SIG-M5 (cell line): ENCODE measurements at places on chromosomes 7 and 10.

DNA sequence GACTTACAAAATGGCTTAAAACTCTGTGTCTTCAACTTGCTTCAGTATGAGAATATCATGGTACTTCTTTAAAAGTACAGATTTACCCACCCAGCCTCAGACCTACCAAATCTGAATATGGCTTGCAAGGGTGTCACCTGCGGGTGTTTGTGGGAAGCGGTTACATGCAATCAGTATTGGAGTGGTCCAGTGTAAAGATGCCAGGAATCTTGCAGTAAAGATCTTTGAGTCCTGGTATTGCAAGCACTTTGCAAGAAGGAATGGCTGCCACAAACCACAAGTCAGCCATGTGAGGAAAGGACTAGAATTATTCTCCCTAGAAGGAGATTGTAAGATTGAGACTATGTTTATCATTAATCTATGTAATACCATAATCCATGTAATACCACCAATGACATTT is 115.1 kb downstream of the PON1 start:
- no peak for DNase-seq

DNA sequence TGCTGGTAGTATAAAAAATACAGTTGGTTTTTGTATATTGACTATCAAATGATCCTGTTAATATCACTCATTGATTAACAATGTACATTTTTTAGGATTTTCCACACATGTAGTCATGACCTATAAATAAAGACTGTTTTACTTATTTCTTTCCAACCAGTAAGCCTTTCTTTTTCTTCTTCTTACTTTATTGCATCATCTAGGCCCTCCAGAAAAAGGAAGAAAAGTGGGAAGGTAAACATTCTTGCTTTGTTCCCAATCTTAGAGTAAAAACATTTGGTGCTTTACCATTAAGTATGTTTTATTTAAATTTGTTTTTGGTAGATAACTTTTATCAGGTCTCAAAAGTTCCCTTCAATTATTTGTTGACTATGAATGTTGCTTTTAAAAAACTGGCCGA is 47.1 kb upstream of the CCNY start:
- no peak for DNase-seq

DNA sequence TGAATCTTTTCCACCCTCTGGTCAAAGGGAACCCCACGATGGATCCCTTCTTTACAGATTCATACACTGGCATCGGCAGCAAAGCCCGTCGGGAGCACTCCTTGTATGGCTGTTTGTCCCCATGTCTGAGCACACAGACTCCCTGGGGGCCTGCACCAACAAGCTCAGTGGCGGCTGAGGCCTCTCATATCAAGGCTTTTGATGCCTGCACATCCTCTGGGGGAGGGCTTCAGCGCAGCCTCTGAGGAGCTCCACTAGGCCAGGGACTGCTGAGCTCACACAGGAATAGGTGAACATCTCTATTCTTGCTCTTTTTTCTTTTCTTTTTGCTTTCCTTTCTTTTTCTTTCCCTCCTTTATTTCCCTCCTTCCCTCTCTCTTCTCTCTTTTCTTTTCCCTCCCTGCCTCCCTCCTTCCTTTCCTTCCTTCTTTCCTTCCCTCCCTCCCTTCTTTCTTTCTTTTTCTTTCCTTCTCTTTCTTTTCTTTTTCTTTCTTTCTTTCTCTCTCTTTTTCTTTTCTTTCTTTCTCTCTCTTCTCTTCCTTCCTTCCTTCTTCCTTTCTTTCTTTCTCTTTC is 174.6 kb downstream of the CCDC3 start:
- DNase-seq = no peak

DNA sequence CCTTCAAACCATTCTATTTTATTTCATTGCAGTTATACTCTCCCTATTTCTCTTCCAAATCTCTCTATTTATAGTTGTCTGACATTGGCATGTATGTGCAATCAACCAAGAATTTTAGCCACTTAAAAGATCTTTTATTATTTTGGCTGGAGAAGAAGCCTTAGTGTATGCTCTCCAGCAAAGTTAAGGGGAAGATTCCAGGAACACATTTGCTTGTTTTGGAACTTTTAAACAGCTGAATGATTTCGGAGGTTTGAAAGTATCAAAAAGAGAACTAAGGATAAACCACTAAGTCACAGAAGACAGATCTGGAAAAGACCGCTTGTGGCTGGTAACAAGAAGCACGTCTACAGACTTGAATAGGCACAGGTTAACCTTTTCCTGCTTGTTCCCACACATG is 182.2 kb upstream of the FZD1 start:
- no peak for DNase-seq

DNA sequence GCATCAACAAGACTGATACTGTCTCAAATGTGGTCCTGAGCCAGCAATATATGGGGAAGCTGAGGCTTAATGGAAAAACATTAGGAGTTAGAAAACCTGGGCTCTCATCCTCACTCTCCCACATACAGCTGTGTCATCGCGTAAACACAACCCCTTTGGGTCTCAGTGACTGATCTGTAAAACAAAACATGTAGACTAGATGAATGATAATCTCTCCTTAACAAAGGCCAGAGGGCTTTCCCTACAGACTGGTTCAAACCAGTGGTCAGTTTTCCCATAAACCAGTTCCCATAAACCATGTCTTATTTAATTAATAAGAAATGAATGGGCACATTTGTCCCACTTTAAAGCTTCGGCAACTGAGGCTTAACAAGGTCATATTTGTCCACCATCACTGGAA is 48.1 kb downstream of the OSBPL3 start:
- no peak for DNase-seq

GRCh38 chr10:8331896-8332729 is 277.6 kb downstream of the GATA3 start:
- no peak for DNase-seq

GRCh38 chr10:1434912-1435692 is 302.2 kb downstream of the ADARB2 start:
- DNase-seq = no peak

DNA sequence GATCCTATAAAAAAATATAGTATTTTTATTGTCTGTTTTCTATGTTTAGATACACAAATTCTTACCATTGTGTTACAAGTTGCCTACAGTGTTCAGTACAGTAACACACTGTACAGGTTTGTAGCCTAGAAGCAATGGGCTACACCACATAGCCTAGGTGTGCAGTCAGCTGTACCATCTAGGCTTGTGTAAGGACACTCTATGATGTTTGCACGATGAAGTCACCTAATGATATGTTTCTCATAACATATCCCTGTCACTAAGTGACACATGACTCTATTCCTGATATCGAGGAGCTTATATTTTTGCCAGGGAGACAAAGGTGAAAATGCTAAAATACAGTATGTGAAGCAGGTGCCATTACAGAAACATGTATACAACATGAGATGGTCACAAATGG is 18.6 kb downstream of the ZNF25 start:
- DNase-seq = no peak

- no peak for DNase-seq
These were observed 91.1 kb downstream of the MAD1L1 start for GRCh38 chr7:2141651-2142050.

DNA sequence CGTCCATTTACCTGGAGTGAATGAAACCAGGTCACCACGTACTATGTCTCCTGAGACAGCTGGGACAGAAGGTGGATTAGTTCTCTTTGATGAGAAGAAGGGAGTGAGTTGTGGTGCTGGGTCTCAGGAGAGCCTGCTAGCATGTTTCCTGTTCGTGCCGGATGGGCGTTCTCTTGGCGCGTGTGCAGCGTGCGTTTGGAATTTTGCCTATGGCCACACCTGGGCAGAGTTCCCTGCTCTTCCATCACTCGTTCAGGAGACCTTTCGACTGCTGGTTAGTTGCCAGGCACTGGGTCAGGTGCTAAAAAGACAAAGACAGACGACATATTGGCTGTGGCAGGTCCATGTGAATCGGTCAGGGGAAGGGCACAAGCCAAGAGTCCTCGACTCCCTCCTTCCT is 90.3 kb downstream of the TRRAP start:
- no peak for DNase-seq

DNA sequence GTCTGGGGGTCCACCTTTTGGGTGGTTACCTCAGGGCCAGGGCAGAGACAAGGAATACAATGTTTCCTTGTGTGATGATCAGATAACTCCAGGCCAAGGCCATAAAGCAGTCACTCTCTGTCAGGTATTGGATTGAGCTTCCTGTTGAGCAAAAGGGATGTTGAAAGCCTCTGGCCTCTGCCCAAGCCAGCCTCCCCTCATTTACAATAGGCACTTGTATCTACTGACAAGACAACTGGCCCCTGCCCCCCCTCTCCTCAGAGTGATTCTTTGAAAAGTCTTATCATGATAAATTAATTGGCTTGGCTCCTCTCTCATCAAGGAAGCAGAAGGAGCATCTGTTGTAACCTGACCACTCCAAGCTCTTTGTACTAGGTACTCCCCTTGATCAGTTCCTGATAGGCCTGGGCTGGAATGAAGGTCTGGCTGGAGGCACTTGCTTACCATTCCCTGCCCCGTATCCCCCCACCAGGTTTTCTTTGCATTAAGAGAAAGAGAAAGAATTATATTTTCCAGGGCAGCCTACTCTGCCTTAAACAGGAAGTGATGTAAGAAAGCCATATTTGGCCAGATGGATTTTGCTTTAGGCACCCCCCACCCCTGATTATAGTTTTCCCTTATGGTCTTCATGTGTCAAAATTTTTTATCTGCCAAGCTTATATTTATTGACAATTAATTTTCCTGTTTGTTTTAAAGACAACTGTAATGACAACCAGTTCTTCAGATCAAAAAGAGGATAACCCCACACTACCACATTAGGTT is 42.1 kb upstream of the HPS1 start:
- DNase-seq = no peak

- no peak for DNase-seq
These were observed 27.6 kb downstream of the POLL start for GRCh38 chr10:101560298-101561067.

- no peak for DNase-seq
These were observed 256.1 kb downstream of the ZMYND11 start for GRCh38 chr10:391305-391704.

DNA sequence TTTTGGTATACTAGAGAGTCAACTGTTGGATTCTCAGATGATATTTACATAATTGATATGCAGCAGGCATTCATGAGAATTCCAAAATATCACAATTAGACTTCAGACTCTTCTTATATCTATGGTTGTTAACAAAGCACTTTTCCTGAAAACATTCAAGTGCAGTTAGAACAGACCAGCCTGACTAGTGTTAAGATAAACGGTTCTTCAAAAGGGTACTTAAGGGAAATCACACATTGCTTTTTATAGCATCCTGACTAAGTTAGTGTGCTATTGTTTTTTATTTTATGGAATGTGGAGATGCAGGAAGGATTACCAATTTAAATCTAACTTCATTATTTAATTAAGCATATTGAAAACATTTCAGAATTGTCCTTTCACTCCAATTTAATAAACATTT is 405.1 kb downstream of the PLXDC2 start:
- no peak for DNase-seq

DNA sequence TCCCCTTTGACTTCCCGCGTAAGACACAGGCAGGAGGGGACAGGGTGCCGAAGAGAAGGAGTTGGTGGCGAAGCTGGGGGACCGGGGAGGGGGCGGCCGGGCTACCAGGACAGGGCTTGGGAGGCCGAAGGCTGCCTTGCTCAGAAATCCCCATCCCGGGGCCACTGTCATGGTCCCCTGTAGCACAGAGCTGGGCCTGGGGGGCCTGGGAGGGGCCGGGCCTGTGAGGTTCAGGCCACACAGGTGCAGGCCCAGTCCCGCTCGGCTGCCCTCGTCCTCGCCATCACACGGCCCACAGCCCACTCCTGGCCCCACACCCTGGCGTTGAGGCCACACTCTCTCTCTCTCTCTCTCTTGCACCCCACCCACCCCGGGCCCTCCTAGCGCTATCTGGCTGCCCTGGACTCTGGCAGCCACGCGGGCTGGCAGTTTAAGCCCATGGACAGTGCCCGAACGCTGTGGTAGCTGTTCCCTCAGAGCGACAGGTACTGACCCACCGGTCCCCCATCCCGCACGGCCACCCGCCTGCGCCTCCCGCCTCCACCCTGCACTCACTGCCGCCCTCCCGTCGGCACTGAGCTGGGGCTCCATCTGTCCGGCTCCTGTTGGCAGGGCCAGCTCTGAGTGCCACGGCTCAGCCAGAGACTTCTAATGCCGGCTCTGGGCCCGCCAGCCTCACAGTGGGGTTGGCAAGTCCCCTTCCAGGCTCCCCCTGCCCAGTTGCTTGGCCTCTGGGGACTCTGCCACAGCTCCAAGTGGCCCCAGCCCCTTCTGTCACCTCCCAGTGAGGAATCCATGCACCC is 28.0 kb downstream of the TTYH3 start:
- DNase-seq = no peak

DNA sequence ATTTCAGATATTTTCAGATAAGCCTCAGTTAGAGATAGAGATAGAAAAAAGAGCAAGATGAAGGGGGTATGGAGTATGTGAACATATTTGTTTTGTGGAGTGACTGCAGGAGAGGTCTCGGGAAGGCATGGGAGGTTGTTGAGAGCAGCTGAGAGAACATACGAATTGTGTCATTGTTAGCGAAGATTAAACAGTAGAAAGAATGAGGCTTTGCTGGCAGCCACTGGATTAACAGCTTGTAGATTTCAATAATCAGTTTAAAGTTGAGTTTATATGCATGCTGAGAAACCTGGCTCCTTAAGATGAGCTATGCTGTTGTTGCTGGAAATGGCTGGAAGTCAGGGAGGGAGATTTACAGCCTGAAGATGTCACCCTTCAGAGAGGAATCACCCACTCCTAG is 100.9 kb upstream of the SORCS3 start:
- DNase-seq = no peak

- no peak for DNase-seq
These were observed 45.8 kb downstream of the MKX start for GRCh38 chr10:27699776-27700175.

- no peak for DNase-seq
These were observed 55.8 kb downstream of the ALOX5 start for GRCh38 chr10:45429790-45430189.

DNA sequence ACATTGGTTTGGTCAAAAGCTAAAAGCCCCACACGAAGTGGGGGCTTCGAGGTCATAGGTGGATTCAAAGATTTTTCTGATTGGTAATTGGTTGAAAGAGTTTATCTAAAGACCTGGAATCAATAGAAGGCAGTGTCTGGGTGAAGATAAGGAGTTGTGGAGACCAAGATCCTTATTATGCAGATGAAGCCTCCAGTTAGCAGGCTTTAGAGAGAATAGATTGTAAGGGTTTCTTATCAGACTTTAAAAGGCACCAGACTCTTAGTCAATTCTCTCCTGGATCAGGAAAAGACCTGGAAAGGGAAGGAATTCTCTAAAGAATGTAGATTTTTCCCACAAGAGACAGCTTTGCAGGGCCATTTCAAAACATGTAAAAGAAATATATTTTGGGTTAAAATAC is 260.2 kb downstream of the PHF14 start:
- DNase-seq = no peak

GRCh38 chr7:11120068-11120664 is 146.5 kb downstream of the PHF14 start:
- DNase-seq = no peak

DNA sequence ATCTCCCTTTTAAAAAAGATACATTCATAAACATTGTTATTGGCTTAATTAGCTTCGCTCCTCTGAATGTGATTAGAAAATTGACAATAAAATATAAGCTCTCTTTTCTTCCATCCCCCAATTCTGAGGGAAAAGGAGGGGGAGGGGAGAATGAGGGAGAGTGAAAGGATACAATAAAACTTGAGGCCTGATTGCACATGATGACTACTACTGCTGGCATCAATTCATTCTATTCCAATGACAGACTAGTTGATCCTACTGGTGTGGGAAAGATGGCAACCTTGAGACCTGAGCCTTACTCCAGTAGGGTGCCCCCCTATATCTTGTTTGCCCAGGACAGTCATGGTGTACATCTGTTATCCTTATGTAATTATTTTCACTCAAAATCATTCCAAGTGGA is 4.5 kb upstream of the IQUB start:
- DNase-seq = no peak
